ENCODE measurements at places on chromosomes 1 and 21.

- DNase-seq, result no peak
These were observed 1440.3 kb downstream of the NCAM2 start for GRCh38 chr21:22438428-22439086.

DNA sequence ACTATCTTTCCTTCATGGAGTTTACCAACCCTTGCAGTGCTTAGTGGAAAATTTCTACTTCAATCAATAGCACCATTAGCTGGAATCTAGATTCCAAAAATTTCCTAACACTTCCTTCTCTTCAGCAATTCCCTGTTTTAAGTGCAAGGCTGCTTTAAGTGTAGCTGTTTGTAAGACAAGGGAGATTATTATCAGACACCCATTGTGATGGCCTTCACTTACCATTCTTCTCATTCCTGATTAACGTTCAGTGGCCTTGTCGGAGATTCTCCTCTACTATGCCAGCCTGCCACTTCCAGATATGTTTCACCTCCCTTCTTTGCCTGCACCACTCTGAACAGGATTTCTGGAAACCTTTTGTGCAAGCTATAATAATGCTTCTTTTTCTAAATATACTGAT is 464.9 kb upstream of the ADGRL2 start:
- DNase-seq, result no peak

- no peak for DNase-seq
These were observed 17.4 kb downstream of the HYI start for GRCh38 chr1:43436371-43436770.

DNA sequence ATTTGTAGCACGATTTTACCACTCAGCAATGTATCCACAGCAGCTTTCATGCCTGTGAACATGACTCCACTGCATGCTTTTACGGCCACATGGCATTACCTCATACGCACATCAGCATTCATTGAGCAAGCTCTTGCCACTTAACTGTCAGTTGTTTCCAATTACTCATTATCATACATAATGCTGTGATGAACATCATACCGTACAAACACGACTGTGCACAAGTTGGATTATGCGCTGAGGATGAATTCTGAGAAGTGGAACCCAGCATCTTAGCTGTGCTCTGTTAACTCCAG is 9.6 kb downstream of the UMODL1 start:
- peak; percentile 72 for DNase-seq

GRCh38 chr1:107124694-107125093 is 16.1 kb upstream of the NTNG1 start:
- DNase-seq, result no peak

- DNase-seq, result peak; percentile 16
These were observed 38.6 kb downstream of the DIRAS3 start for GRCh38 chr1:68011657-68012375.

DNA sequence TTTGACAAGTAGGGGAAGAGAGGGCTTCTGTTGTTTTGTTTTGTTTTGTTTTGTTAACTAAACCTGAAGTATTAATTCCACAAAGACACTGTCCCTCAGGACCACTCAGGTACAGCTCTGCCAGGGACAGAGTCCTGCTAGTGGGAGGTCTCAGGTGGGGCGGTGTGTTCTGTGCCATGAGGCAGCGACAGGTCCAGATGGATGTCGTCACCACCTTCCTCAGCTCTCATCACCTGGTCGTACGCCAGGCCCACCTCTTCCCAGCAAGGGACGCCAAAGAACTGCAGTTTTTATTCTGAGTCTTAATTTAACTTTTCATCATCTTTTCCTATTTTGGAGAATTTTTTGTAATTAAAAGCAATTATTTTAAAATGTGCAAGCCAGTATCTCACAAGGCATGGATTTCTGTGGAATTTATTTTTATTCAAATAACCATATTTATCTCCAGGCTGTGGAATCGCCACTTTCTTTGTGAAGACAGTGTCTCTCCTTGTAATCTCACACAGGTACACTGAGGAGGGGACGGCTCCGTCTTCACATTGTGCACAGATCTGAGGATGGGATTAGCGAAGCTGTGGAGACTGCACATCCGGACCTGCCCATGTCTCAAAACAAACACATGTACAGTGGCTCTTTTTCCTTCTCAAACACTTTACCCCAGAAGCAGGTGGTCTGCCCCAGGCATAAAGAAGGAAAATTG is 62.5 kb downstream of the POFUT2 start:
- no peak for DNase-seq

DNA sequence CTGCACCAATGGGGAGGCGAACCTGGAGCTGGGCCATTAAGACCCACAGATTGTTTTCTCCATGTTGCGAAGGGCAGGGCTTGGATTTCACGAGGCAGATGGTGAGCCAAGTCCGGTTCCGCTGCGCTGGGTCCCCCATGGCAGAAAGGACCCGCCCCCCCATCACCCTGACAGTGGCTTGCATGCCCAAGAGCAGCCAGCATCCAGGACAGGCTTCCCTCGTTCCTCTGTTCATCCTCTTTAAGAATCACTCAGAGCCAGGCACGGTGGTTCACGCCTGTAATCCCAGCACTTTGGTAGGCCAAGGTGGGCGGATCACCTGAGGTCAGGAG is 15.8 kb upstream of the NPHP4 start:
- no peak for DNase-seq

- no peak for DNase-seq
These were observed 7.3 kb upstream of the IL10 start for GRCh38 chr1:206779638-206780037.

DNA sequence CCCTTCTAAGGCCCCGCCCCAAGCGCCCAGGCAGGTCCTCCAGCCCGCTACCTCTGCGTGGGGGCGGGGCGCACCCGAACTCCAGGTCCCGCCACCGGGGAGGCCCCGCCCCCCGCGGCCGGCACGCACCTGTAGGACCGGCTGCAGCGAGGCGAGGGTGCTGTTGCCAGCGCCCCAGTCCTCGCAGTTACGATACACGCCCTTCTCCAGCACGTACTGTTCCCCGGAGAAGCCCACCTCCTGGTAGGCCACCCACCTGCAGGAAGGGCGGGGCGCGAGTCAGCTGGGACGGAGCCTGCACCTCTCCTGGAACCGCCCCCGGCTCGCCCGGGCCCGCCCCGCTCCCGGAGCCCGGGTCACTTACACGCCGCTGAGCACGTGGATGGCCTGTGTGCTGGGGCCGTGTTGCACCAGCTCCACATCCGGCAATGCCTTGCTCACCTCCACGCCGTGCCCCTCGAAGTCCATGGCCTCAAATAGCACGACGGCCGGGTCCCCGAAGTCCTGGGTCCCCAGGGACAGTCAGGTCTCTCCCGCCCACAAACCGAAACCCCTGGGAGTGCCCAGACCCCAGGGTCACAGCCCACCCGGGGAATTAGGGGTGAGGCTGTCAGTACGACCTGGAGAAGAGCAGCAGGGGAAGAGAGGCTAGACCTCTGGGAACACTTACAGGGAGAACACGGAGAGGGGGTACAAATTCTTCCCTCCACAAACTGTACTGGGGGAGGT is 17.3 kb downstream of the CRYBG2 start:
- DNase-seq, result no peak

GRCh38 chr1:44318097-44319088 is 36.7 kb downstream of the ERI3 start:
- peak; percentile 51 for DNase-seq

GRCh38 chr1:170077926-170078325 is 3.4 kb upstream of the KIFAP3 start:
- DNase-seq, result no peak

GRCh38 chr1:15304708-15305467 is 57.9 kb downstream of the FHAD1 start:
- peak; percentile 50 for DNase-seq

- DNase-seq, result peak; percentile 85
These were observed 51.1 kb downstream of the HSF2BP start for GRCh38 chr21:43608225-43608624.

- peak; percentile 64 for DNase-seq
These were observed 549.1 kb downstream of the PTBP2 start for GRCh38 chr1:97270508-97271307.

DNA sequence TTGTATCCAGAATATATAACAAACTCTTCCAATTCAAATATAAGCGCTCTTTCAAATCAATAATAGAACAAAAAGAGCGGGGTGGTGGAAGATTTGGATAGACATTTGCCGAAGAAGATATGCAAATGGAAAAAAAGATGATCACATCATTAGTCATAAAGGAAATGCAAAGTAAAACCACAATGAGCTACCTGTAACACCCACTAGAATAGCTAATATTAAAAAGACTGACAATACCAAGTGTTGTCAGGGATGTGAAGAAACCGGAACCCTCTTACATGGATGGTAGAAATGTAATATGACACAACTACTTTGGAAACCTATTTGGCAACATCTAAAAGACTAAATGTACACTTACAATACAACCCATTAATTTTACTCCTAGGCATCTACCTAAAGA is 5.7 kb upstream of the TRAF5 start:
- DNase-seq, result no peak

DNA sequence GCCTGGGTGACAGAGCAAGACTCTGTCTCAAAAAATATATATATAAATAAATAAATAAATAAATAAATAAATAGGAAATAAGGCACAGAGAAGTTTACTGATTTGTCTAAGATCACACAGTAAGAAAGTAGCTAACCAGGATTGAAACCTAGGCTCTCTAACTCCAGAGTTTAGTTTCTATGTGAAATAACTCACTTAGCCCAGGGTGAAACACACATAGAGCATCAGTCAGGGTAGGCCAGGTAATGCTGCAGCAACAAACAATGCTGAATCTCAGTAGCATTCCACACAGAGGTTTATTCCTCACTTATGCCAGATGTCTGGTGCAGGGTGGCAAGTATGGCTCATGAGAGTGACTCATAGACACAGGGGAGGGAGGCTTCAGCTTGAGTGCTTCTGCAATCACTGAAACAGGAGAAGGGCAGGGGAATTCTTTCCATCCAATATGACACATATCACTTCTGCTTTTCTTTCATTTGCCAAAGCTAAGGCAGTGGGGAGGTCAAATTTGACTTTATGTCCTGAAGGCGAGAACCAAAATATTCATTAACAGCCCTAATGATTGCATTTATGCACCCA is 37.1 kb upstream of the KANK4 start:
- DNase-seq, result peak; percentile 43

GRCh38 chr1:40763742-40764532 is 19.6 kb upstream of the KCNQ4 start:
- DNase-seq, result no peak

DNA sequence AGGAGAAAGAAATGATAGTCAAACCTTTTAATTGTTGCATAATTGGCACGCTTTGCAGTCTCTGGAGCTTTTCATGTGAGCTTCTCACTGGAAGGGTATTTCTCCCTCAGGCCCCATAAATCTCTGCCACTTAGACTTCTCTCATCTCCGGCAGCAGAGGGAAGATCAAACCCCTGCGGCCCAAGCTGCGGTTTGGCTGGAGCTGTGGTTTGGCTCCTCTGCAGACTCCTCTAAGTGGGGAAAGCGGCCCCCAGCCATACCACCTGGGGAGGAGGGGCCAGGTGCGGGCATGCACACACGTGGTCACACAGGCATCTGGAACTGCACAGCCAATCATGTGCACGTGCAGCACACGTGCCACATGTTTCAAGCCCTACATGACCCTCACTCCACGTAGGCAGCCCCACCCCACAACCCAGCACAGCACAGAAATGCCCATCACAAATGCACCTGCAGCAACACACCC is 58.3 kb downstream of the UBE2T start:
- peak; percentile 67 for DNase-seq

DNA sequence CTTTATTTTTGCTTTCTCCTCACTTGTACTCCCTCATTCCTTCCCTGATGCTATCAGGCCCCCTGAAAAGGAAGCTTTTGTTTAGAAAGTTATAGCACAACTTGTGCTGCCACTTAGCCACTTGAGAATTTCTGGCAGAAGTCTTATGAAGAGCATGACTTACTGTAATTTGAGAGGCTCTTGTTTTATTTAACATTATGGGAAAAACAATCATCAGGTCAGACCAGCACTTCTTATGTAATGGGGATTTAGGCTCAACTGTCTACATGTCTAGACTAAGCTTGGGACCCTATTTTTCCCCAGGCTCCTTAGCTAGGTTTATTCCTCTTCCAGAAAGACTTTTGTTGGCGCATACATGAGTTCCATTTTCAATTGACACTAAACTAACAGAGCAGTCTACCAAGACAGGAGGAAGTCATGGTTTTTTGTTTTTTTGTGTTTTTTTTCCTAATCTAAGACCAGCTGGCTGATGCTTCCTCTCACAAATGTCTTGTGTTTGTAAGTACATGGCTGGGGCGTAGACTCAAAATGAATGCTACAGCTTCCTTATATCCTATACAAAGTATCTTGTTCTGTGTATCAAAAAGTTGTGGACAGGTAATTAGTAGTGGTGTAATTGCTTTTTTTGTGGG is 31.5 kb downstream of the TNFSF4 start:
- peak; percentile 62 for DNase-seq

- DNase-seq, result peak; percentile 75
These were observed 61.5 kb upstream of the WLS start for GRCh38 chr1:68293609-68294366.

GRCh38 chr1:226481133-226481532 is 67.4 kb upstream of the STUM start:
- no peak for DNase-seq

GRCh38 chr1:175148068-175148467 is 44.5 kb downstream of the KIAA0040 start:
- DNase-seq, result no peak

DNA sequence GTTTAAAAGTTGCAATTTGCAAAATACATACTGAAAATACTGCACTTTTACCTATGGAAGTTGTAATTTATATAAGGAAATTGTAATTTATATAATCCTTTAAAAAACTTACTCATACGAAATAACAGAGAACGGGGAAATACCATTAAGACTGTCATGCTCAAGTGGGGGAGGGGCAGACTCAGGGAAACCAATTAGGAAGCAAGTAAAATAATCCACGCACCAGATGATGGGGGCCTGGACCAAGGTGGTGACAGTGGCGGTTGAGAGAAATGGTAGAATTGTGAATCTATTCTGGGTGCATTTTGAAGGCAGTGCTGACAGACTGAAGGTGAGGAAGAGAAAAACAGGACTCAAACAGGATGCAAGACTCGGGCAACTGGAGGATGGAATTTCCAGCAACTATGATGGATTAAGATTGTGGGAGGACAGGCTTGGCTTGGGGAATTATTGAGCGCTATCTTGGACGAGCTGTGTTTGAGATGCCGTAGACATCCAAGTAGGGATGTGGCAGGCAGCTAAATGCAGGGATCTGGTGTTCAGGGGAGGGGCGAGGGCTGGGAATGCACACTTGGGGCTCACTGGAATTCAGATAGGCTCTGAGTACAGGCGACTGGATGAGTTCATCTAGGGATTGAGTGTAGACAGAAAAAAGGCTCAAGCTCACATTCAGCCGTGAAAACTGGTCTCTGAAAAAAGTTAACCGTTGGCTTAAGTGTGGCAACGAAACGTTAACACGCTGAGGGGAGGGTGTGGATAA is 977 bp downstream of the LCA5L start:
- DNase-seq, result peak; percentile 45

GRCh38 chr1:116726872-116727820 is 27.1 kb upstream of the CD2 start:
- DNase-seq, result no peak

Data from fibroblast of pulmonary artery (primary cell).